Fibroblast of skin of left biceps (primary cell): ENCODE measurements at places on chromosomes 1 and 21.

- no peak for DNase-seq
These were observed 137.4 kb downstream of the CNIH3 start for GRCh38 chr1:224753491-224753890.

GRCh38 chr1:53408013-53408754 lies 51.0 kb upstream of the DMRTB1 start:
- DNase-seq: no peak

DNA sequence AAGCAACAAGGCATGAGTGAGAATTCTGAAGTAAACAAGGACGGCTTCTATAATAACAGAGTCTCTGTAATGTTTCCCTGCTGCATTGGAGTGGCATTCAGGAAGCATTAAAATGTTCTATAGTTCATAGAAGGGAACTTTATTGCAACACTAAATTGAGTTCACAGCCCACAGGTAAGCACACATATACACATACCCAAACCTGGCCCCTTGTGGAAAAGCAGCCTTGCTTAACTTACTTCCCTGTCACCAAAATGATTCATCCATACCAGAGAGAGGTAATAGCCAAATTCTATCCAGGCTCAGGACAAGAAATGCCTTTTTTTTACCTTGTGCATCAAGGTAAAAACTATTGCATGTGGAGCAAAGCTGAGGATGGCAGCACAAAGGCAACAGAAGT lies 241.4 kb downstream of the HHIPL2 start:
- no peak for DNase-seq

DNA sequence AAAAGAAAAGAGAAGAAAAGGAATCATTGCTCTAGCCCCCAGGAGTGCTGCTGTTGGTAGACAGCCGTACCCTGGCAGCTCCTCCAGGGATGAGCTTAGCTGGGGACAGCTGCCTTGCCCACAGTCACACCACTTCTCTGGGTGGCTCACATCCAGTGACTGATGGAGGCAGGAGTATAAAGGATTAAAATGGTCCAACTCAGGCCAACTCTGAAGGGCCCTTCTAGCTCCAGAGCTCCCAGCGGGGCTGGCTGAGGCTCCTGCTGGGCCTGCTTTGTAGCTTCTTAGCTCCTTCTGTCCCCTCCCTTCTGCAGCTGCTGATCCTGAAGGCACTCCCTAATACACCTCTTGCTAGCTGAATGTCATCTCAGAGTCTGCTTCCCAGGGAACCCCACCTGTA lies 4.4 kb downstream of the CITED4 start:
- DNase-seq: no peak

- no peak for DNase-seq
These were observed 215.7 kb upstream of the LYPLAL1 start for GRCh38 chr1:218957971-218958370.

GRCh38 chr1:109989506-109990301 lies 5.1 kb downstream of the AHCYL1 start:
- DNase-seq: no peak

DNA sequence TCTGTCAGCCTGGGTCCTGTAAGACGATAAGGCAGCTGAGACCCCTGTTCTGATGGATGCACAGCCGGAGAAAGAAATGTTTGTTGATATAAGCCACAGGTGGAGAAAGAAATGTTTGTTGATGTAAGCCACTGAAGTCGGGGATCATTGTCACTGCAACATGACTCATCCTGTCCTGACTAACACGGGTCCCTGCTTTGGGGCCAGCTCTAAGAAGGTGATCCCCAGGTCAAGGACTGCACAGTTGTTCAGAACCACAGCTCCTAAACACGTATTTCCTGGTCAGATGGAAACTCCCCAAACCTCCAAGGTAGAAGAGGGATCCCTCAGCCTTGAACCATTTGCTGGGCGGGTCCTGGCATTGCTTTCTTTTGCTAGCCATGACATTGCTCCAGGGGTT lies 86.4 kb upstream of the IGSF21 start:
- no peak for DNase-seq

GRCh38 chr1:154616659-154617345 lies 8.8 kb upstream of the ADAR start:
- no peak for DNase-seq

- DNase-seq: no peak
These were observed 102.9 kb upstream of the TLR5 start for GRCh38 chr1:223245983-223246382.

GRCh38 chr21:43937891-43938309 lies 72.9 kb downstream of the AGPAT3 start:
- no peak for DNase-seq

GRCh38 chr1:170520601-170521000 lies 11.4 kb upstream of the GORAB start:
- no peak for DNase-seq

DNA sequence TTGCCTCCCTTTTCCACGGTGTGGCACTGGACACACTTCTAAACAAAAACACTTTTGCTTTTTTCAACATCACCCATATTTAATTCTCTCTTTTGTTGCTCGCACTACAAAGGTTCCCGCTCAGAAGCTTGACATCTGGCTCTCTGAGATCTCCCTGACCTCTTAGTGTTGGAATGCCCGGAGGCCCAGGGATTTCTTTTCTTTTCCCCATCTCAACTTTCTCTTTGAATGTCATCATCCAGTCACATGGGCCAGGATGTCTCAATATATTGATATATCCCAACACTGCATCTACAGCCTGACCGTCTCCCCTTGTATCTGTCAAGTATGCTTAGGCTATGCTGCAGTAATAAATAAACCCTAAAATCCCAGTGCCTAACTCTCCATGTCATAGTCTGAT lies 54.3 kb upstream of the DESI2 start:
- DNase-seq: no peak

DNA sequence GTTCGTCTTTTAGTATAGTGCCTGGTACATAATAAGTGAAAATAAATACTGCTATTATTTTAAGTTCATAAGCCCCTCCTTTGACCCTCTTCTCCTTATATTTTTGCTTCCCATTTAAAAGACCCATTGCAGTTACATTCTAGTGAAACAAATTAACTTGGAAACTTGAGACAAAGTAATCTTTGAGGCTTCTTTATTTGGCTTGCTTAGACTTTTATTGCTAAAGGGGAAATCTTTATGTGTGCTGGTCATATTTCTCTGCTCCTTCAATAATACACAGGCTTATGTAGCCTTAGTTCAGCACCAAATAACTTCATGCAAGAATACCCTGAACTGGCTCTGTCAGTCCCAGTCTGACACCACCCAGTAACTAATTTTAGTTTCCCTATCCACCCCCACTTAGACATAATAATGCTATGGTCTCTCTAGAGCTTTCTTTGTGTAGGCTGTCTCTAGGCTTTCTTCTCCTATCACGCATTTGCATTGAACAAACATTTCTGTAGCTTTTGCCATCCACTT lies 257.8 kb downstream of the OMA1 start:
- DNase-seq: no peak

DNA sequence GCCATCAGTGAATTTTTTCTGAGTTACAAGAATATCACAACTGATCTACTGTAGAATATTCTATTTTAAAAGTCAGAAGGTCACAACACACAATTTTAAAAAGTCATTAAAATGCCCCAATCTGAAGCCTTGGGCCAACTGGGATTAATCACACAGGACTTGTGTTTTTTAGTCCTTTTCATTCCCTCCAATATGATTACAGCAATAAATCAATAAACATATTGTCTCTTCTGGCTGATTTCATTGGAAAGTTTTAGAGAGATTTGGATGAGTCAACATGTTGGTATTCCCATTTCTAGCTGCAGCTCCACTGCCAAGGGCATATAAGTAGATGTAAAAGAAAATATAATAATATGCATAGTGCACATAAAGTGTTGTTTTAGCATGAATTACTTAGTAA lies 85.8 kb downstream of the NIBAN1 start:
- DNase-seq: peak; percentile 78
